ENCODE measurements at places on chromosomes 16 and 17. TPM values are rescaled to one million over a fixed set of nuclear protein-coding genes. Genes with fewer than 3 reads are reported as not detected.

Gene SSTR5
- total RNA-seq = not detected

Gene SLC16A5
- 10.6 TPM for total RNA-seq

Gene EFNB3
- total RNA-seq = 0.95 TPM

Gene TMEM114
- total RNA-seq = not detected
